ENCODE measurements at places on chromosomes 11 and 22.

GRCh38 chr11:79285756-79286155 is 155.1 kb downstream of the TENM4 start:
- DNase-seq: no peak

- no peak for DNase-seq
Measured at GRCh38 chr11:57123590-57123989, 58.2 kb upstream of the LRRC55 start.

DNA sequence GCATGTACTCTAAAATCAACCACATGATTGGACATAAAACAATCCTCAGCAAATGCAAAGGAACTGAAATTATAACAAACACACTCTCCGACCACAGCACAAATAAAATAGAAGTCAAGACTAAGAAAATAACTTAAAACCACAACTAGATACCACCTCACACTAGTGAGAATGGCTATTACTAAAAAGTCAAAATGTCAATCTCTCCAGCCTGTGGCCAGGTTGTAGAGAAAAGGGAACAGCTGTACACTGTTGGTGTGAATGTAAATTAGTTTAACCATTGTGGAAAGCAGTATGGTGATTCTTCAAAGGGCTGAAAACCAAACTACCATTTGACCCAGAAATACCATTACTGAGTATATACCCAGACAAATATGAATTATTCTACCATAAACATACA is 1025.7 kb upstream of the TENM4 start:
- no peak for DNase-seq

- DNase-seq: no peak
Measured at GRCh38 chr11:119618208-119618909, 110.6 kb downstream of the NECTIN1 start.

DNA sequence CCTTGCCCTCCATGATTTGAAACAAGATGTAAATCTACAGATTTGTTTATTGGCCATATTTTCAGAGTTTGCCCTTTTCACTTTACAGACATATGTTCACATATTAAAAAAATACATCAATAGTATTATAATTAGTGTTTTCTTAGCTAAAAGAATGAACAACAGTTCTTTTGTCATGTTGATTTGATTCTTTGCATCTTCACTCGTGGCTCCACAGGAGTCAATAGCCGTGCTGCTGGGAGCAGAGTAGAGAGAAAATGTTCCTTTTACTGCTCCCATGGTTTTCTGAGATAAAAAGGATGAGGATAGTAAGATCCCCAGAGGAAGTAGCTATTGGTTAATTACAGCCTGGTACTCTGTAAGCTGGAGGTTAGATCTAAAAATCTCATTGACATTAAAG is 151.2 kb downstream of the PGR start:
- no peak for DNase-seq

- no peak for DNase-seq
Measured at GRCh38 chr22:29753808-29754657, 12.8 kb downstream of the ZMAT5 start.

DNA sequence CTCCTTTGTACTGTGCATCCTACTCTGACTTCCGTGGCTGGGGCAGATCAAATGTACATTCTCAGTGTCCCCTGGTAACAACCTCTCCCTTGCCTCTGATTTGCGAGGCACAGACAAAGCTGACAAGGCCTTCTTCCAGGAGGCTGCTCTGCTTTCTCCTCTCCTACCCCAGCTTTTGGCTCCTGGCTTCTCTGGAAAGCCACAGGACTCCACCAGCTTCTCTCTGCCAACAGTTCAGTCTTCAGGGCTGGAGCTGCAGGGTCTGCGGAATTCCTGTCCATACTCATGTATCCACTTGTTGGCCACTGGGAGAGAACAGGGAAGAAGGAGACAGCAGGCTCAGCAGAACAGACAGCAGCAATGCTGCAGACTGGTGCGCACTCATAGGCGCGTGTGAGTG is 44.4 kb downstream of the P4HA3 start:
- DNase-seq: no peak

DNA sequence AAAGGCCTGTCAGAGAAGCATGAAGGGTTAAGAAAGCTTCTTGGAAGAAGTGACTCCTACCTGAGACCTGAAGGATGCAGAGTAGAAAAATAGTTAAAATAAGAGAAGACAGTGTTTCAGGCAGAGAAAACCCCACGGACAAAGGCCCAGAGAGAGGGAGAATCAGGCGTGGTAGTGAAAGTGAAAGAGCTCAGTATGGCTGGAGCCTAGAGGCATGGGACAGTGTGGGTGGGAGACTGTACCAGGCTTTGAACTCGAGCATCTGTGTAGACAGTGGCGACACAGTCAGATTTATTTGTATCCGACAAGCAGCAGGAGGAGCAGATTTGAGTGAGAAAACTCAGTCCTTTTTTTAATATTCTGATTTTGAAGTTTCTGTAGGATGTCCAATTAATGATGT is 360.0 kb downstream of the OPCML start:
- no peak for DNase-seq

- no peak for DNase-seq
Measured at GRCh38 chr22:20428496-20429253, 8.9 kb downstream of the SCARF2 start.

DNA sequence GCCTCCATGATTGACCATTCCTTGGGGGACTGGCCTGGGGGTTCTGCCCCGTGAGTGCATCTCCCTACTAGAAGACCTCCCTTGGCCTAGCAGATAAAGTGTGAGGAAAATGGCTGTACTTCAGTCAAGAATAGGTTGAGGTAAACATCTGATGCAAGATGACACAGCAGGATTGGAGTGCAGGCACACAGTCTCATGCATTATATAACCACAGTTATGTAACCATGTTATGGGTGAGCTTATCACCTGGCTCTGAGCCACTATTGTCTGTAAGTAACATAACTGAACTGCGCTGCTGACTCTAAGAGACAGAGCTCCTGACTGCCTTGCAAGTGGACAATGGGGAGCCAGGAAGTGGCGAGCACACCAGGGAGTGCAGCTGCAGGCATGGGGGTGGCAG is 378.7 kb upstream of the ANO5 start:
- no peak for DNase-seq

- DNase-seq: no peak
Measured at GRCh38 chr11:13550761-13551160, 55.0 kb upstream of the PTH start.

DNA sequence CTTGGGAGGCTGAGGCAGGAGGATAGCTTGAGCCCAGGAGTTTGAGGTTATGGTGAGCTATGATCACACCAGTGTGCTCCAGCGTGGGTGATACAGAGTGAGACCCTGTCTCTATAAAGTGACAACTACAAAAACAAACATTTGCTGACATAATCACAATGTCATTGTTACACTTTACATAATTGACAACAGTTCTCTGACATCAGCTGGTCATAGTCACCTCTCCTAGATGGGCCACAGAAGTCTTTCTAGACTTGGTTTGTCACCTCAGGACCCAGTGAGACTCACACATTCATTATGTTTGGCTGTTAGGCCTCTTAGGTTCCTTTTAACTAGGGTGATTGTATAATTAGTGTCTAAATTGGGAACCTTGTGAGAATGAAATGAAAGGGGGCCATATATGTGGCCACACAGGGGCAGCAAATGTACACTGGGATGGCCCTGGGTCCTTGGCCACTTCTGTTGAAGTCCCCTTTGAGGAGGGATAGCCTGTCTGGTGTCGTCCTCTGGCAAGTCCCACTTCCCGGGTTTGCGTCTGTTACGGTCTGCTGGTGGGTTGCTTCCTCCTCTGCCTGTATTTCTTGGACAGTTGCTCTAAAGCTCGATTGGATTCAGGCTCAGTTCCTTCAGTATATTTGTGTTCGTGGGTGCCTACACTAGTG is 5.8 kb upstream of the PPIL2 start:
- DNase-seq: no peak

DNA sequence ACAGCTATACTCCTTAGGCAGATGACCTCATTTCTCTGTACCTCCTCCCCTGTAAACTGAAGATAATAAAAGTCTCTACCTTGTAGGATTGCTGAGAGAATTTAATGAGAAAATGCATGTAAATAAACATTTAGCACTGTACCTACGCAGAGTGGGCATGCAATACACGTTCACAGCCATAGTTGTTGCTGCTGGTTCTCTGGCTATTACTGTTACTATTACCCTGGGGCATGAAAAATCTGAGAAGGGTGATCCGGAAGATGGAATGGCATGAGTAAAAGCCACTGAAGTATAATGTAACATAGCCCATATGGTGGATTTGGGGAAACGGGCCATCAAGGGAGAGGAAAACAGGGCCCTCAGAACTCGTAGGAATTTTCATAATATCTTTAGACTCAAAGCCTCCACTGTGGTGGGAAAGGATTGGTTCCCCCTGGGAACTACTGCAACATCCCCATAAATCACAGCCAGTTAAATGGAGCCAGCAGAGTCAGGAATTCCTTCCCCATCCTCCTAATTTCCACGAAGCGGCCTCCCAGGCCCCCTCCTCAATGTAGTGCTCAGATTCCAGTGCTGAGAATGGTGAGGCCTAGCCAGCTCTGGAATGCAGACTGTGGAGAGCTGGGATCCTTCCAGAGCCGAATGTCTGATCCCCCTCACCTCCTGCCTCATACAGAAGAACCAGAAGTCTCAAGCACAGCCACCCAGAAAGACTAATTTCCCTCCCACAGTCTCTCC is 205.3 kb downstream of the MN1 start:
- no peak for DNase-seq

GRCh38 chr11:68574308-68574707 is 110.0 kb upstream of the GAL start:
- no peak for DNase-seq

GRCh38 chr11:121551463-121551862 is 98.7 kb upstream of the SORL1-AS1 start:
- no peak for DNase-seq

DNA sequence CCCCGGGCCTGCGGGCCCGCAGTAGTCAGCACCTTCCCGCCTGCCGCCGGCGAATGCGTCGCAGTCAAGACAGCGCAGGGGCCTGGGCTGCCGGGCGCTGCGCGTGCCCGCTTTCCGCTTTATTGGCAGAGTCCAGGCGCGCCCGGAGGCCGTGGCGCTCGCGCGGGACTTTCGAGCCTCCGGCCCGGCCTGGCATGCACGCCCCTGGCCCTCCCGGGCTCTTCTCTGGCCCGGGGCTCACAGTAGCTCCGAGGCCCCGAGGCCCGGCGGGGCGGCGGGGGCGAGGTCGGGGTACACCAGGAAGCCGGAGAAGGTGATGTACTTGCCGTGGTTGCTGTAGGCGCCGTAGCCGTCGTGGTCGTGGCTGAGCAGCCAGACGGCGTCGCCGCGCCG is 3.1 kb downstream of the FAM180B start:
- DNase-seq: no peak

DNA sequence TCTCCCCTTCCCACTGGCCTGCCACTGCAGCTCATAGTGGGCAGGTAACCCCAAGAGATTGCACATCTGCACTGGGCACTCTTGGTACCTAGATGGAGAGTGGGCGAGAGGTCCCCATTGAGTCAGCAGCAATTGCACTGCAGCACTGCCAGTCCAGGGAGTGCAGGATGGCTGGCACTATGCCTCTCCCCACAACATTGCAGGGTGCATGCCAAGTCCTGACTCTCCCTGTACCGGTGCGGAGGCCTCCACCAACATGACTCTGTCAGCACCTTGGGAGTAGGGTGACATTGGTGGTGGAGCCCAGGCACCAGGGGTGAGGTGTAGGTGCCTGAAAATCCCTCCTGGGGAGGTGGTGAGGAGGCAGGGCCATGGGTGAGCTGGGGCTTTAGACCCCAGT is 82.2 kb downstream of the TRAF6 start:
- DNase-seq: no peak

GRCh38 chr11:88421530-88421929 is 84.0 kb upstream of the CTSC start:
- DNase-seq: peak; percentile 91

Measured in T-helper 1 cell (primary cell).